Peyer's patch (tissue), 4 donors: ENCODE measurements at places on chromosomes 12 and 14. TPM values are rescaled to one million over a fixed set of nuclear protein-coding genes. Genes with fewer than 3 reads are reported as not detected.

Gene NAV3
- 1.9 TPM for total RNA-seq

GRCh38 chr12:121214855-121215745, 5.2 kb downstream of the P2RX4 start:
- DNase-seq: no peak

- DNase-seq: no peak
These were observed 16.6 kb downstream of the KCTD10 start for GRCh38 chr12:109460538-109460937.

Gene SYCP3
- not detected for total RNA-seq

GRCh38 chr12:76901628-76902380, 23.0 kb upstream of the CSRP2 start:
- no peak for DNase-seq

DNA sequence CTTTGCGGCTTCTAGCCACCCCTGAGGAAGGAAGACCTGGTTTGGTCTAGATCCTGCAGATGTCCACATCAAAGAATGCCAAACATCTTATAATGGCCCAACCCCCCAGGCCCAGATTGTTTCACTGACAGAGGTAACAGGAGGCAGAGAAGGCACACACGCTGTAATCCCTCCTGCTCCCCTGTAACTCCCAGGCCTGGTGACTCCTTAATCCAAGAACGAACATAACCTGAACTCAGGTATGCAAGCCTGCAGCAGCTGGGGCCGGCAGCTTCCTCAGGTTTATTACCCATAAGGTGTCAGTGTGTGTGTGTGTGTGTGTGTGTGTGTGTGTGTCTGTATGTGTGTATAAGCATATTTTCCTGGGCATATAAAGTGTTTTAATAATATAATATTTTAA, 52.7 kb downstream of the ERH start:
- no peak for DNase-seq

DNA sequence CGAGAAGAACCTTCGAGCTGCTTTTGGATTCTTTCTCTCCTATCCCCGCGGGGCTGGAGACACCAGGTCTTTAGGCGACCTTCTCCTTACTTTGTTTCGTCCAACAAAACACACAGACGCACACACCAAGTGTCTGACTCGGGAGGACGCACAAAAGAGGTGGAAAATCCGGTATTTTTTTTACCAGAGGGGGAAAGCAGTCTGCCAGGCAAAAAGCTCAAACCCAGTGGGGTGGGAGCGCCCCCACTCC, 2.1 kb downstream of the SIX4 start:
- DNase-seq: no peak

DNA sequence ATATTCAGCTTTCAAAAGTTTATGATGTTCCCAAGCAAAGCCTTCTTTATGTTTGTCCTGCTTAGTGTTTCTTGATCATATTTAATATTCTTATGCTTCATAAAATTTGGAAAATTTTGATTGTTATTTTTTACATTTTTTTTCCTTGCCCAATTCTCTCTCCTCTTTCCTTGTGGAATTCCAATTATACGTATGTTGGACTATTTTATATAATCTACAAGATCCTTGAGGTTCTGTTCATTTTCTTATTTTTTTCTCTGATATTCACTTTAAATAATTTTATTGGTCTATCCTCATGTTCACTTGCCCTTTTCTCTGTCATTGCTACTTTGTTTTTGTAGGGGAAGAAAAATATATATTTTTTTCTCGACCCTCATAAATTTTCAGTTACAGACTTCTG, 167.7 kb downstream of the DYRK2 start:
- no peak for DNase-seq

GRCh38 chr14:99156090-99156425, 115.9 kb downstream of the BCL11B start:
- peak; percentile 5 for DNase-seq

Gene NUAK1
- total RNA-seq: 7.7 TPM

Gene DNAJC22
- 57.8 TPM for total RNA-seq

GRCh38 chr12:48004053-48004941, at the start of gene COL2A1:
TSS of gene COL2A1 (minus strand) at chr12:48004476. CDS start at chr12:48004321, 155 bp downstream.
- peak; percentile 49 for DNase-seq

GRCh38 chr12:46456356-46457334, 84.1 kb upstream of the SLC38A2 start:
- DNase-seq: no peak

DNA sequence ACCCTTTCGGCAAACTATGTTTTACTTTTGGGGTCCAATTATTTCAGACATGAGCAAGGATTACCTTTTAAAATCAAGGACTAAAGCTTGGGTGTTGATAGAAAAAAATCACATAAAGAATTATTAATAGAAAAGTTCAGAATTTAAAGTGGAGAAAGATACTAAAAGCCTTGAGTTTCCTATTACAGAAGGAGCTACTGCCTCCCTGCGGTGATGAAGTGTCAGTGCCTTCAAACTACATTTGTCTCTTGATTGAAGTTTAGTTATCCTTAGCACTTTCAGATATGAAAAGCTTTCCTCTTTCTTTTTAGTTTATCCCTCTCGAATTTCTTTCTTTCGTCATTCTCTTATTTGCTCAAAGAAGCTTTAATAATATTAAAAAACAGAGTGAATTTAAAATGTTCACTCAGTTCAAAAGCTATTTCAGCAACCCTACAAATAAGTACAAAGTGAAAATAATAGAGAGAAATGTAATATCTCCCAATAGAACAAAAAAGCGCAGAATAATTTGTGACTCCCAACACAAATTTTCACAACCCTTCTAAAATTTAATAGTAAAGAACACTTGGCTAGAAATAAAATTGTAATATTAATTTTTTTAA, 87.6 kb downstream of the SEC23A start:
- DNase-seq: no peak

DNA sequence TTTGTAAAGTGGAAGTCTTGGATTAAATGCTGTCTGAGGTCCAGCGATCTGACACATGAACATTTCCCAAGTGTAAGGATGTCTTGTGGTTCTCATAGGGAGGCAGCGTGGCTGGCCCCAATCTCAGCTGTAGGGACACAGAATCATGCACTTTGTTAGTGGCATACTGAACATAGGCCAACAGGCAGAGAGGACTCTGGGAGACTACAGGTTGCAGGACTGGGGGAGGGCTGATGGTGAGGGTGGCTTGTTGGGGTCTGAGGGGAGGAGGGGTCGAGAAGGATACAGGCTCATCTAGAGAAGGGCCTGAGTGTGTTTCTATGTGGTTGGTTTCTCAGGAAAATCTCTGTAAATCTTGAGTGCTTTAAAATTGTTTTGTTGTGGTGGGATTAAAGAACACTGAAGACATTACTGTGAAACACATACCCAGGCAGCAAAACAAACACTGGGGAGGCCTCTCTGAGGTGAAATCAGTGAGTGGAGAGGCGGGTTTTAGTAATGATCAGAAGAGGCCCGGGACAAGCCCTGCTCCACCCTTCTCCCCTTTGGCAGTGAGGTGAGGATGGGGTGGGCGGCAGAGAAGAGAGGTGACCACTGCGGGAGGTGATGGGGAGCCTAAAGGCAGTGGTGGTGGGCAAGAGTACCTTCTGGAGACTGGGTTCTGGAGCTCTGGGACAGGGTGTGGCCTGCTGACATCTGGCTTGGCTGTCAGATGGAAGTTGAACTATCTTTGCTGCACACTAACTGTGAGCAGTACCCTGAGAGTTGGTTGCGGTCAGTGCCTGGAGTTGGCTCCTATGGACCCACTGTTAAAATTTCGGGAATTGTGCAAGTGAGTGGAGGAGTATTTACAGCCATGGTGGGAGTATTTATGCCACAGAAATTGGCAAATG, 3.3 kb downstream of the NYNRIN start:
- DNase-seq: no peak

DNA sequence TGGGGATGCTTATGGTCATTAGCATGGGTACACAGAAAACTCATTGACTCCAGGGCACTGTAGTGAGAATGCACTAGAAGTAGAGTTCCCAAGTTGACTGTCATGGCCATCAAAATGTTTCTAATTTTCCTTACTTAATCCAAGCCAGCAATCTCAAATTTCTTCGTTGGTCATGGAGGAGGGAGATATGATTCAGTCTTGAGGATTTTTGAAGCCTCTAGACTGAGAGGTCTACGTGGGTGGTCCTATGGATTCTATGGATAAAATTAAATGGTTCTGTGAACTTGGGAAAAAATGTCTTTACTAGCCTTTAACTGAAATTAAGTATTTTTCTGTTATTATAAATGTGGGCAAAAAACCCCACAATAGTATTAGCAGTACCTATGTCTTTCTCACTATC, 508.5 kb downstream of the FUT8 start:
- DNase-seq: no peak

GRCh38 chr12:115869604-115870003, 407.9 kb downstream of the MED13L start:
- no peak for DNase-seq

DNA sequence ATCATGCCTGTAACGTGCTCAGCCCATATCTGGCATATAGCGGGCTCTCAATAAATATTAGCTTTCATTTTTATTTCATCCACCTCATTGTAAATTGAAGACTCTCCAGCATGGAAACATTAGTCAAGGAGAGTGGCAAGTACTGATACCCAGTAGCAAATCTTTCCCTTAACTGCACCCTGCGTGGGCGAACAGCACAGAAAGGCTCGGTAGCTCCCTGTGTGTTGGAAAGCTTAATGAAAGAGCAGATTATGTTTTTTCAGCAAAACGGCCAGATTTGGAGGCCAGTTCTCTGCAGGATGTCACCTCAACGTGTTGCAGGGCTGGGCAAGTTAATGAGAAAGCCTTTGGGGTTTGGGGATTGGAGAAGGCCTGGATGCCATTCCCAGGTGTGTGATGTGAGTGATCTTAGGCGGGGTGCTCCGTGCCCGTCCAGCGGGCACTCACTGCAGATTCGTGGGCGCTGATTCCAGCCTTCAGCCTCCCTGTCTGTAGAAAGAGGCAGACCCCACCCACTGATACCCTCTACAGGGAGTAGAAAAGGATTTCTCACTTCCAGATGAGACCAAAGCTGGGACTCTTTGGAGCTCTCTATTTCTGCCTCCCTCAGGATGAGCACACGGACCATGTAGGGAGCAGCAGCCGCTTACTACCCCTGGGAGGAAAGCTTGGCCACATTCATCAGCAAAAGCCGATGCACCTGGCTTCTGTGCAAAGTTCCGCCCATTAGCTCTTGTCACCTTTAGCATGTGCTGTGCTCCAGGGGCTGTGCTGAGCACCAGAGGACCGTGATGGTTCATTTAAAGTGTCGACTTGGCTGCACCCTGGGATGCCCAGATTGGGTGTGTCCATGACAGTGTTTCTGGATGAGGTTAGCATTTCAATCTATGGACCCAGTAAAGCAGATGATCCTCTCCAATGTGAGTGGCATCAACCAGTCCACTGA, 29.1 kb downstream of the C14orf132 start:
- DNase-seq: no peak

- no peak for DNase-seq
These were observed 76.0 kb upstream of the FZD10 start for GRCh38 chr12:130086248-130086647.

Gene CACNA2D4
- 9.9 TPM for total RNA-seq

Gene POTEM
- total RNA-seq: not detected

- DNase-seq: no peak
These were observed 169.4 kb downstream of the DAD1 start for GRCh38 chr14:22419620-22420019.

DNA sequence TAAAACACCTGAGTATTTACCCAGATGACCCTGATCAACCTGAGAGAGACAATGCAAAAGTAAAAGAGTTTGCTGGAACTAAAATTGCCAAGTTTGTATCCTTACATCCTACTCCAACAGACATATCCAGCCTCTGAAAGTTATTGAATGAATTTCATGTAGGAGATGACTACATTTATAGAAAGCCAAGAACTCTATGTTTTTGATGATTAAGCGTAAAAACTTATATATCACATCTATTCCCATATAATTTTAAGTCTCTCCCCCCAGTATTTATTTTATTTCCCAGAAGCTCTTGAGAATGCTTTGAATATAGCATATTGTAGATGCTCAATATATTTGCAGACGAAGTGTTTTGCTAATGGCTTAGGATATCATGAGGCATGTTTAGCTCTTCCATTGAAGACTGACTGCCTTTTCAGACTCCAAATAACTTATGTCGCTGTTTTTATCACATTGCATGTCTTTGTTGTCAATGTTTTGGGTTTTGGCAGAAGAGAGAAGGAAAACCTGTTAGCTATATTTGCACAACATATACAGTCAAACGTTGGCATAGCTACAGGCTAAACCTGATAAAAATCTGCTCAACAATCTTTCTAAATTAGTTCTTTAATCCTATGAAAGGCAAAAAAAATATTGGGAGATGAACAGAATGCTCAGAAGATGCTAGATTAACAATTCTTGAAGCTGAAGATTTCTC, 213.6 kb downstream of the DIO2 start:
- DNase-seq: no peak
